ENCODE measurements at places on chromosomes 1 and 21.

- DNase-seq, result no peak
These were observed 16.1 kb upstream of the KLHDC7A start for GRCh38 chr1:18464665-18465050.

DNA sequence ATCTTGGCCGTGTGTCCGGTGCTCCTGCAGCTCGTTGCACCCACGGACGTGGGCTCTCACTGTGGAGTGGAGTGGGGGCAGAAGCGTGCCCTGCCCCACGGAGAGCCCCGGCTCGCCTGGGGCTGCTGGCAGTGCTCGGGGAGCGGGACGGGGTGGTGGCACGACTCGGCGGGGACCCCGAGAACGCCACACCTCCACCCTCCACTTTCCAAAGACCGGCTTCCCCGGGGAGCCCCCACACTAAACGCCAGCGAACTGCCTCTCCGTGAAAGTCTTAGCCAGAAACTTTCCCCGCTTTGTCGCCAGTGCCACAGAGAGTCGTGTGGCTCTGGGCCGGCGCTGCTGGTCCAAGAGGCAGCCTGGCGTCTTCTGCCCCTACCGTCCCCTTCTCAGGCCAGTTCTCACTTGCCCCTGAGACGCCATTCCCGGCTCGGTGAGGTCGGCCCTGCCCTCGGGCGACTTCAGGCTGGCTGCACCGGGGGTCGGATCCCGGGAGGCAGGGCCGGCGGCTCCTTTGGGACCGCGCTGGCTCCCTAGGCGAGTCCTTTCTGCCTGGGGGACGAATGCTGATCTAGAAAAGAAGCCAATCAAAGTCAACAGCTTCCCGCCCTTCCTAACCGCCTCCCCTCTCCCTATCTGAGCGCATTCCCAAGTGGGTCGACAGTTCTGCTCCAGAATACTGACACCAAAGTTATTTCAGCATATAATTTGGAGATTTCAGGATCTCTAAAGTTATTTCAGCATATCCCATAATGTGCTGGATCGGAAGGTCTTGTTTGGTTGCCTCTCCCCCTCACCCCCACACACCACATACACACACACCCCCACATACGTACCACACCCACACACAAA is 2.6 kb upstream of the SAMD13 start:
- DNase-seq, result no peak

DNA sequence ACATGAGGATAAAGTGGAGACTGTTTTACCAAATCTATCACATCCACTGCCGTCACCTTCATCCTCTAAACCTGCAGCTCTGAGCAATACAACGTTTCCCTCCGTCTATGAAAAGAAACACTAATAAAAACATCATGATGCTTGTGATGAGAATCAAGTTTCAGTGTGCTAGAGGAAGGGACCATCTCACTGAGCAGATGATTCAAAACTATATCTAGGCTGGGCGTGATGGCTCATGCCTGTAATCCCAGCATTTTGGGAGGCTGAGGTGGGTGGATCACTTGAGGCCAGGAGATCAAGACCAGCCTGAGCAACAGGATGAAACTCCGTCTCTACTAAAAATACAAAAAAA is 14.7 kb upstream of the MYOM3 start:
- DNase-seq, result no peak

GRCh38 chr1:205508227-205508714 is 3.8 kb downstream of the CDK18 start:
- DNase-seq, result no peak

- DNase-seq, result no peak
These were observed 7.3 kb upstream of the LRRC71 start for GRCh38 chr1:156912861-156913808.
